ENCODE measurements at places on chromosomes 13 and 19. TPM values are rescaled to one million over a fixed set of nuclear protein-coding genes. Genes with fewer than 3 reads are reported as not detected.

The STARD13 gene
- total RNA-seq, result 1.5 TPM

- peak overlapping the region; percentile 61 for H3K4me3 ChIP-seq
- H3K4me1 ChIP-seq, result peaks cover 25% of the 10 kb centered on the region
- peak overlapping the region; percentile 28 for H3K27ac ChIP-seq
- DNase-seq, result peak; percentile 45
Measured at GRCh38 chr19:45153339-45154063, 7.3 kb downstream of the NKPD1 start.

The PDE4A gene
- 74.9 TPM for total RNA-seq

GRCh38 chr19:13984186-13984585, 21.9 kb downstream of the RFX1 start:
- no peak overlapping the region for H3K4me3 ChIP-seq
- H3K4me1 ChIP-seq, result peaks cover 86% of the 10 kb centered on the region
- H3K27me3 ChIP-seq, result no peaks in the 10 kb centered on the region
- H3K27ac ChIP-seq, result peak overlapping the region; percentile 73
- peaks cover 4% of the 10 kb centered on the region for H3K36me3 ChIP-seq

- peaks cover 2% of the 10 kb centered on the region for H3K36me3 ChIP-seq
- H3K27me3 ChIP-seq, result peaks cover 88% of the 10 kb centered on the region
- no peak overlapping the region for H3K4me3 ChIP-seq
- no peak for DNase-seq
- H3K4me1 ChIP-seq, result peaks cover 9% of the 10 kb centered on the region
Measured at GRCh38 chr13:27918918-27919658, 712 bp upstream of the PDX1 start.

DNA sequence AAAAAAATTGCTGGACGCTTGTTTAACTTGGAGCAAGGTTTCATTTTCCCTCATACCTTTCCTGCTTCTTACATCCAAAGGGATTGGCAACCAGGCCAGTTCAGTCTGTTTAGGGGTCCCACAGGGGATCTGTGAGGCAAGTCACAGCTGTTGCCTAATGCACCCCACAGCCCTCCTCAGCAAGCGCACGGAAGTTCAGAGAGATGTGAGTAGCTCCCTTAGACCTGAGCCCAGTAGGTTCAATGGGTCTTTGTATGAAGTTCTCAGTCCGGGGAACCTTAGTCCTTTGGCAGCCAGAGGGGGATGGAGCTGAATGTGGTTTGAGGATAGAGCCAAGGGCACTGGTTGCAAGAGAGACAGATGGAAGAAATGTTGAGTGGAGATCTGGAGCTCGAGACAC, 13.0 kb downstream of the SAMD4B start:
- no peak overlapping the region for H3K27ac ChIP-seq
- no peak overlapping the region for H3K4me3 ChIP-seq
- H3K4me1 ChIP-seq, result peaks cover 31% of the 10 kb centered on the region
- DNase-seq, result no peak
- peaks cover 38% of the 10 kb centered on the region for H3K36me3 ChIP-seq
- H3K27me3 ChIP-seq, result no peaks in the 10 kb centered on the region

DNA sequence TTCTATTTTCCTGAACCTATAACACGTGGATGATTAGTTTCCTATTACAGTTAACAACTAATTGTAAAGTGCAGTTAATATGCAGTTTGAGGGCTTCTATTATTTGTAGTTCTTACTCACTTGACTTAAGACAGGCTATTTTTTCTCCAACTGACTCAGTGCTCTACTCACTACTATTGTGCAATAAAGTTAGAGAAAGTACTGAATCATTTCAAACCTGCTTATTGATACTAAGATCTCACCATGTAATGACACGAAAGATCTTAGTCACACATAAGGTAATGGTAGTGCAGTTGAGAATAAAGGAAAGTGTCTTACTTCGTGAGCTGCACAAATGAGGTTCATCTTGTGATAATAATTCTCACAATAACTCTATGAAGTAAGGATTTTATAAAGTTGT, 22.8 kb upstream of the ITM2B start:
- no peak overlapping the region for H3K4me3 ChIP-seq
- H3K27ac ChIP-seq, result no peak overlapping the region
- H3K4me1 ChIP-seq, result peaks cover 20% of the 10 kb centered on the region
- DNase-seq, result no peak

- H3K27me3 ChIP-seq, result peaks cover 5% of the 10 kb centered on the region
- no peak for DNase-seq
- H3K36me3 ChIP-seq, result no peaks in the 10 kb centered on the region
- no peak overlapping the region for H3K4me3 ChIP-seq
- no peaks in the 10 kb centered on the region for H3K4me1 ChIP-seq
Measured at GRCh38 chr13:113399755-113400149, 35.8 kb upstream of the GRTP1 start.

- H3K36me3 ChIP-seq, result no peaks in the 10 kb centered on the region
- H3K4me1 ChIP-seq, result no peaks in the 10 kb centered on the region
- no peak overlapping the region for H3K4me3 ChIP-seq
Measured at GRCh38 chr13:43150369-43151207, 127.2 kb downstream of the DNAJC15 start.

The ZNF578 gene
- 1.8 TPM for total RNA-seq

DNA sequence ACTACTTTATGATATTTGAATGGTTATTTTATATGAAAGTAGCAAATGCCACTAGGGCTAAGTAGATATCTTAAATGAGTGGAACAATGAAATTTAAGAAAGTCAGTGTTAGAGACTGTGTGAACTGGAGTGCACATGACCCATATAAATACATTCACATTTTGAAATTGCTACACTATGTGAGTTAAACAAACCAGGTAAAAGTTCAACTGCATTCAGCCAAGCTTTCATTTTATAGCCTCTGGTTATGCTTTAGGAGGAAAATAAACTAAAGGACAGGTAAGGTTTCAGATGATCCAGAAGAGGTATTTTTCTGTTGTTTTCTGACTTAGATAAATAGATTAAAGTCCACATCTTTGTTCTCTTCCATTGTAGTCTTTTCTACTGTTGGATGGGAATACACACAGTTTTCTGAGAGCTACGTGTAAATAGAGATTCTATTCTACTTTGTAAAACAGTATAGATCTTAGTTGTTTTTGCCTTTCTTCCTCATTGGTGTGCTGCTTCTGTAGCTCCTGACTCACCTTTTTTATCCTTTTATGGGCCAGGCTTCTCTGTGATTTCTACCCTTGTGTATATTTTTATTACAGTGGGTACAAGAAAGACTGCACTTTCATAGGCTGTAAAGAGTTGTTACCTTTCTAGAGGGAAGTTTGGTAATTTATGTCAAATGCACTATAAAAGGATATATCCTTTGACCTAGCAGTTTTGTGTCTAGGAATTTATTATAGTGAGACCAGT, 54.6 kb upstream of the KCTD4 start:
- H3K4me3 ChIP-seq, result no peak overlapping the region
- H3K27ac ChIP-seq, result no peak overlapping the region
- no peak for DNase-seq

GRCh38 chr13:87677496-87678371, 6.6 kb downstream of the SLITRK5 start:
- H3K27ac ChIP-seq, result no peak overlapping the region
- H3K27me3 ChIP-seq, result peaks cover 47% of the 10 kb centered on the region
- peaks cover 5% of the 10 kb centered on the region for H3K4me1 ChIP-seq
- DNase-seq, result no peak

- DNase-seq, result no peak
- H3K36me3 ChIP-seq, result no peaks in the 10 kb centered on the region
- H3K4me3 ChIP-seq, result no peak overlapping the region
- H3K27me3 ChIP-seq, result peaks cover 11% of the 10 kb centered on the region
Measured at GRCh38 chr13:97005625-97006262, 11.5 kb upstream of the OXGR1 start.

DNA sequence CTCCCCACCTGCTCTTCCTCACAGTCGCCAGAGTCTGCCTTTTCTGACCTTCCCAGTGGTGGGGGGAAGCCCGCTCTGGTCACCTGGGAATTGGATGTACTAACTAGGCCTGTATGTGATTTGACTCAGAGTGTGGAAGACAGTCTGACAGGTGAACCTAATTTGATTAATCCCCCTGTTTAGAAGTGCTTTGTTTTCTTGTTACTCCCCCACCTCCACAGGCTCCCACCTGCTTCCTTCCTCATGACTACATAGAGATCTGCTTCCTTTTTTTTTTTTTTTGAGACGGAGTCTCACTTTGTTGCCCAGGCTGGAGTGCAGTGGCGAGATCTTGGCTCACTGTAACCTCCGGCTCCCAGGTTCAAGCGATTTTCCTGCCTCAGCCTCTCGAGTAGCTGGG, 44.0 kb downstream of the COG3 start:
- DNase-seq, result no peak
- no peaks in the 10 kb centered on the region for H3K27me3 ChIP-seq
- peaks cover 33% of the 10 kb centered on the region for H3K36me3 ChIP-seq

DNA sequence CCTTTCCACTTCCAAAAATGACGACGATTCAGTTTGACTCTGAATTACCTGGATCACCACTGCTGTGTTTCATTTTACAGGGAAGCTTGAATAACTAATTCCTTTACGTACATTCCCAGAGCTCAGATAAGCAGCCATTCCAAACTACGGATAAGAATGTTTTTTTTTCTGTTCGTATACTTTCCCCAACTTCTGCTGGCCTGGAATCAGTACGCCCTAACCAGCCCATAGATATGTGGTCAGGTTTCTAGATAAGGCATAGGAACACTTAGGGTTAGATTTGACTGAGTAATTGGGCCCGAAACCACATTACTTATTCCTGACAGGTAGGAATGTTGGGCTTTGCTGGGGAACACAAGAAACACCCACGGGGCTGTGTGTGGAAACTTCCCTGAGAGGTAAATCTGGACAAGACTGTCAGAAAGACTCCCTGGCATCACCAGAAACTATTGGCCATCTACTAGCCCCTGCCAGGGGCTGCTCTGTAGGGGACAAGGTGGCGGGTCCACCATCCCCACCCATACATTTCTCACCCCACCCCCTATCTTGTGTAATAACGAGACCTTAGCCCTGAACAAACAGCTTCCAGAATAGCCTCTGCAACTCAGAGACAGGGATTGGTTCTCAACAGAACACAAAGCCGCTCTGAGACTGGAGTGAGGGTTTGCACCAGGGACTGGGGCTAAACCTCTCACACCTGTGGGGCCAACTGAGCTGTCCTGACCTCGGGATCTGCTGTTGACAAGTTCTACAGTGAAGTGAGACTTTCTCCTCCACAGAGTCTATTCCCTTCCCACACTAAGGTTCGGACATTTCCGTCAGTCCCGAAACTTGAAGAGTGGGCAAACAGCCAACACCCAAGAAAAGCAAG, 15.6 kb downstream of the RHPN2 start:
- no peak overlapping the region for H3K4me3 ChIP-seq
- H3K4me1 ChIP-seq, result no peaks in the 10 kb centered on the region
- H3K27ac ChIP-seq, result no peak overlapping the region
- DNase-seq, result no peak
- H3K27me3 ChIP-seq, result no peaks in the 10 kb centered on the region
- H3K36me3 ChIP-seq, result no peaks in the 10 kb centered on the region

Measured in activated CD8-positive, alpha-beta memory T cell treated with anti-CD3 and anti-CD28 coated beads, Interleukin-2, amount 10 ng/mL, durations not matched to agents 7 days and 5 days (primary cell).